Fibroblast of skin of back (primary cell): ENCODE measurements at places on chromosomes 1 and 21.

DNA sequence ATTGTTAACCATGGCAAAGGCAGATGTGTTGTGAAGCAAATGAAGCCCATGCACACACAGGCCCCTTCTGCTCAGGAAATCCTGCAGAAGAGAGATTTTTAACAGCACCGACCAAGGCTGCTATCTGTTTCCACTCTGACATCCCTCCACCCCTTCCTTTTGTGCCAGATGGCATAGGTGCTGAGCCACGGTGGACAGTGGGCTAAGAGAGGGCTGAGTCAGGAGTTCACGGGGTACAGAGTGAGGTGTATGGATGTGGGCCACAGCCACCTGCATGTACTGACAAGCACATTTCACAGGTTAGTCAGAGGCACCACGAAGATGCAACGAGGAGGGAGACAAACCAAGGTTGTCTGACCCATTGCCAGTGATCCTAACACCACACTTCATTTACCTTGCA lies 9.5 kb downstream of the RSPH1 start:
- no peak for DNase-seq

- no peak for DNase-seq
Observed at GRCh38 chr1:193785850-193786420, 599.5 kb upstream of the B3GALT2 start.

DNA sequence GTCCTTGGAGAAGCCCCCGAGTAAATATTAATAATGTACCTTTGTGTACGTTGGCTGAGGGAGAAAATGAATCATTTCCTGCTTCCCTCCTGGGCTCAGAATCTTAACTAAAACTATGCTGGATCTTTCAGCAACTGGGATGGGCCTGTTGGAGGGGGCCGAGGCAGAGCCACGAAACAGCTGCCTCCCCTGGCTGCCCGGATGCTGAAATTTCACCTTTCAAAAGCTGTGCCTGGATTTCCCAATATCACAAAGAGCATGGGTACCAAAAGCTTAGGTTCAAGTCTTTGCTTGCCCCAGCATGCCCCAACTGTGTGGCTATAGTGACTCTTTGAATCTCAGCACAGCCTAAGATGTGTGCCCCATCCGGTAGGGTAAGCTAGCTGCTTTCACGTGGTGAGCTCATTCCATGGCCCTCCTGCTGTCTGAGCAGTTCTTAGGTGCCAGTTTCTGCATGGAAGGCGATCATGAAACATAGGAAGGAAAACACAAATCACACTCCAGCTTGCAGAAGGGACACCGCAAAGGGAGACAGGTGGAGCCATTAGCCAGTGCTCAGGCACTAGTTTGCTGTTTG lies 473.5 kb downstream of the PTPRU start:
- peak; percentile 81 for DNase-seq

GRCh38 chr1:198007687-198008607 lies 90.8 kb downstream of the LHX9 start:
- peak; percentile 69 for DNase-seq

- DNase-seq: peak; percentile 60
Observed at GRCh38 chr1:151024540-151025146, 11.7 kb upstream of the BNIPL start.

GRCh38 chr1:28853093-28853742 lies 41.2 kb downstream of the OPRD1 start:
- DNase-seq: no peak
